Kidney (tissue), 22 donors: ENCODE measurements at places on chromosomes 3 and 15.
A peak's percentile ranks its signal among the peaks of the same experiment; 100 is the strongest.

GRCh38 chr3:50316657-50317242 is 5.8 kb downstream of the HYAL2 start:
- no peak for DNase-seq

- DNase-seq, result no peak
Observed at GRCh38 chr3:46857485-46858341, 5.5 kb downstream of the MYL3 start.

DNA sequence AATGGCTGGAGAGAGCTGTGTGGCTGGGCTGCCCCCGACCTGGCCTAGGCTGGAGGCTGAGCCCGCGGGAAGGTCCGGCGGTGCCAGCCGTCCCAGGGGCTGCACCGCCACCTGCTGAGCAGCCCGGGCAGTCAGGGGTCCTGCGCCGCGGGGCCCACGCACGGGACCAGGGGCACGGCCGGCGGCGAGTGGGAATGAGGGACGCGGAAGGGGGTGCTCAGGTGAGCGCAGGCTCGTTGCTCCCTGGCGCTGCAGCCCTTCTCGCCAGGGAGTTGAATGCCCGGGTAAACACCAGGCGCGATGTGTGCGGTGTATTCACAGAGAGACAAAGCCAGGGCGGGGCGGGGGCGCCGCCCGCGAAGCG is 666 bp upstream of the SEMA3F start:
- DNase-seq, result no peak

DNA sequence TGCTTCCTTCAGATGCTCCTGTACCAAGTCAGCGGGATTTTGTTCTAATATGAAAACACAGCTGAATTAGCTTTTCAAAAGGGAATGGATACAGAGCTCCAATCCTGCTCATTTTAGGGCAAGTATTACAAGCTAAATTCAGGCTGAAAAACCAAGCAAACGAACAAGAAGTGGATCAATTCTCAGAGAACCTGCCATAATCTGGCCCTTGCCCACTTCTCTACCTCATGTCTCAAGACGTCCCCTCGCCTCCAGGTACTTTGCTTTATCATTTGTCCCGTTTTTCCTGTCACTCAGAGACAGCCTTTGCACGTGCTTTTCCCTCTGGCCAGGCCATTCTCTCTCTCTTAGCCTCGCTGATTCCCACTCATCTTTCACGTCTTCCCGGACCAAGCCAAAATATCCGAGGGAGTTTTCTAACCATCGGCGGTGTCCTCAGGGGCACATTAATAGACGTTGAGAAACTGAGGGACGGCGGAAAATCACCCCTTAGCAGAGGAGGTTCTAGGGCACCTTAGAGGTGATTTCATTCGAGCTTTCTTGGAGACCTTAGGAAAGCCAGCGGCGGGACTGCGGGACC is 654 bp downstream of the SUSD5 start:
- DNase-seq, result peak; percentile 26

DNA sequence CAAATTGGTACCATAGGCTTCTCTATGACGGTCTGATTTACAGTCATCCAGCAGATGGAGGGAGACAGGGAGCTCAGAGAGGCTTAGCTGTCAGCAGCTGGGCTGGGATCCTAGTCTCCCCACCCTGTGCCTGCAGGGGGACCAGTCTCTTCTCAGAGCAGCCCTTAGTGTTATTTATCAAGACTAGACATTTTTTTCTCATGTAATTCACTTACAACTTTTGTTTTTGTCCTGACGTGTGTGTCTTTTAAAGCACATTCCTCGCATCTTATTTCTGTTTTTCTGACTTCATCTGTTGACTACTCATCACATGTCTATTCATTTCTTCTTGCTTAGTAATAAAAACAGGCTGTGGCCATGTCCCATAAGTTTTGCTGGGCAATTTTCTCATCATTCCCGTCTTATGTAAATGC is 116.1 kb downstream of the KLF13 start:
- DNase-seq, result no peak

- no peak for DNase-seq
Observed at GRCh38 chr3:59514865-59515482, 465.1 kb upstream of the CFAP20DC start.

- no peak for DNase-seq
Observed at GRCh38 chr3:114285648-114286230, 8.1 kb upstream of the TIGIT start.

- DNase-seq, result no peak
Observed at GRCh38 chr3:120429921-120430361, 20.9 kb downstream of the FSTL1 start.

DNA sequence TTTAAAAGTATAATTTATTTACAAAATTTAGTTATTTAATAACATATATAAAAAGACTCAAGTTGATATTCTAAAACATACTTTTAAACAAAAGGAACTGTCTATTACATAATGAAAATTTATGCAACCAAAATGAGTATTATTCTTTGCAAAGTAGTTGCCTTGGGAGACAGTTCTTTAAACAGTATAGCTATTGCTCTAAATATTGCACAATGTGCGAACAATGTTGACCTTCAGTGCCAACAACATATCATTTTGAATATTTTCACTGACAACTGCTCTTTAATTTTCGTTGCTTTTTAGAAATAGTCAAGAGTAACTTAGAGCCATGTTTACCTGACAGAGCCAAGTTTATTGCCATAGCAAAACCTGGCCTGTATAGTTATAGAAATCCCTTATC is 124.9 kb downstream of the ZBTB20 start:
- DNase-seq, result no peak

- peak; percentile 72 for DNase-seq
Observed at GRCh38 chr3:196639483-196640296, at the start of gene NRROS. TSS of gene NRROS (plus strand) at chr3:196639694. CDS start at chr3:196654540, 14,846 bp downstream.
